Adipocyte (in vitro differentiated cells): ENCODE measurements at places on chromosomes 11 and 22.

GRCh38 chr22:27073601-27074425 lies 416.4 kb downstream of the MIAT start:
- no peak for DNase-seq

GRCh38 chr11:75485742-75486141 lies 40.0 kb downstream of the GDPD5 start:
- no peak for DNase-seq

GRCh38 chr11:68584991-68585524 lies 99.3 kb upstream of the GAL start:
- DNase-seq = no peak

DNA sequence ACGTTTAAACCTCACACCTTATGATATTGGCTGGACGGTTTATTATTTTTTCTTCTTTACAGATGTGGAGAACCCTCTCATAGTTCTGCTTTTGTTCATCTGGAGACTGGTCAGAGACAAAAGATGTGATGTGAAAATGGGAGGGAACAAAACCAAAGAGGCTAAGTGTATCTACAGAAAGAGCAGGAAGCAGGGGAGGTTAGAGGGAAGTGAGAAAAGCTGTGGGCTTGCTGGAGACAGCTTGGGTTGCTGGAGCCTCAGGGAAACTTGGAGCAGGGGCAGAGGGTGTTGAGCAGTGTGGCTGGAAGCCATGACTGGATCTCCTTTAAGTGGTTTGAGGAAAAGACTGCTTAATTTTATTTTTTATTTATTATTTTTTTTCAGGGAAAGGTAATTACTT lies 79.0 kb upstream of the SNX19 start:
- DNase-seq = no peak

DNA sequence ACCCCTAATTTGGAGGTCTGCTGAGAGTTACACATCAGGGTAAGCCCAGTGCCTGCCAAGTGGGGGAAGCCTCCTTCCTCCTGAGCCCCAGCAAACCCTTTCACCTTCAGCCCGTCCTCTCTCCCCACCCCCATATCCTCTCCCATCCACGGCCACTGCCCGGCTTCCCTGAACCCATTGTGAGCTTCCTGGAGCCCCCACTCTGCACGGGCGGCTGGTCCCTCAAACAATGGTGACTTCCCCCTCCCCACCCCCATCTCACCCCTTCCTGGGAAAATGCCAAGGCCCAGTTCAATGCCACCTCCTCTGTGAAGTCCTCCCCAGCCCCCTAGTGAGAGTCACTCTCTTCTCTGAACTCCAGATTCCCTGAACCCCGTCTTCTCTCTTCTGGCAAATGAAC lies 17.9 kb downstream of the DNAL4 start:
- DNase-seq = no peak

GRCh38 chr22:47245786-47246185 lies 483.3 kb downstream of the TBC1D22A start:
- DNase-seq = no peak

DNA sequence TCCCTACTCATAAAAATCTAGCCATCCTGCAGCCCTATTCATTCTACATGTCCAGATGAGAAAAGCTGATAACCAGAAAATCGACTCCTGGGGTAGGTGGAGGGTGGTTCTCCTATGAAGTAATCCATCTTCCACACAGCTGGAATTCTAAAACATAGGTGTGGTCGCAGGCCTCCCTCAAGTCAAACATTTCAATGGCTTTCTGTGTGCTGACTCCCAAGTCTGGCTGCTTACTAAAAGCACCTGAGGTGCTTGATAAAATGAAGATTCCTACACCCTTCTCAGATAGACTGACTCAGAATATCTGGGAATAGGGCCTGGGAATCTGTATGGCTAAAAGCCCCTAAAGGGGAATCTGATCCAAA lies 26.1 kb downstream of the IRAG1 start:
- DNase-seq = peak; percentile 47

GRCh38 chr11:13009476-13009920 lies 382 bp downstream of the RASSF10 start:
- peak; percentile 1 for DNase-seq

GRCh38 chr11:62025487-62026105 lies 58.2 kb upstream of the FTH1 start:
- DNase-seq = peak; percentile 73

- DNase-seq = no peak
Measured at GRCh38 chr11:113542420-113542819, 67.2 kb upstream of the DRD2 start.

GRCh38 chr11:125327518-125328224 lies 163.1 kb downstream of the PKNOX2 start:
- no peak for DNase-seq
